Stimulated activated CD4-positive, alpha-beta T cell treated with anti-CD3 and anti-CD28 coated beads, Interleukin-15, amount 100 ng/mL, for 24 hours (primary cell): ENCODE measurements at places on chromosomes 7 and 10.

- no peak for DNase-seq
Observed at GRCh38 chr7:85773116-85773728, 586.4 kb upstream of the SEMA3D start.

GRCh38 chr7:111074071-111074747, 16.7 kb upstream of the LRRN3 start:
- no peak for DNase-seq

DNA sequence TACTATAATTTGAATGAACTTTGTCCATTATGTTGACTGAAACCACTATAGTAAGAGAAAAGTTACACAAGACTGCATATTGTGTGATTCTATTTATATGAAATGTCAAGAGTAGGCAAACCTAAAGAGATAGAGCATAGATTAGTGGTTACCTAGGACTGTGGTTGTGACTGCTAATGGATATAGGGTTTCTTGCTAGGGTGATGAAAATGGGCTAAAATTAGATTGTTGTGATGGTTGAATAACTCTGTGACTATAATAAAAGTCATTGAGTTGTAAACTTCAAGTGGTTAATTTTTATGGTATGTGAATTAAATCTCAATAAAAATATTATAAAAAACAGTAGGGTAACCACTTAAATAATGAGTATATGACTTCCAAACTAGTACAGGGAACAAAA, 142.9 kb upstream of the AHR start:
- no peak for DNase-seq

GRCh38 chr7:33873981-33874750, 31.2 kb upstream of the BMPER start:
- no peak for DNase-seq

- no peak for DNase-seq
Observed at GRCh38 chr7:10584886-10585285, 388.8 kb upstream of the PHF14 start.

DNA sequence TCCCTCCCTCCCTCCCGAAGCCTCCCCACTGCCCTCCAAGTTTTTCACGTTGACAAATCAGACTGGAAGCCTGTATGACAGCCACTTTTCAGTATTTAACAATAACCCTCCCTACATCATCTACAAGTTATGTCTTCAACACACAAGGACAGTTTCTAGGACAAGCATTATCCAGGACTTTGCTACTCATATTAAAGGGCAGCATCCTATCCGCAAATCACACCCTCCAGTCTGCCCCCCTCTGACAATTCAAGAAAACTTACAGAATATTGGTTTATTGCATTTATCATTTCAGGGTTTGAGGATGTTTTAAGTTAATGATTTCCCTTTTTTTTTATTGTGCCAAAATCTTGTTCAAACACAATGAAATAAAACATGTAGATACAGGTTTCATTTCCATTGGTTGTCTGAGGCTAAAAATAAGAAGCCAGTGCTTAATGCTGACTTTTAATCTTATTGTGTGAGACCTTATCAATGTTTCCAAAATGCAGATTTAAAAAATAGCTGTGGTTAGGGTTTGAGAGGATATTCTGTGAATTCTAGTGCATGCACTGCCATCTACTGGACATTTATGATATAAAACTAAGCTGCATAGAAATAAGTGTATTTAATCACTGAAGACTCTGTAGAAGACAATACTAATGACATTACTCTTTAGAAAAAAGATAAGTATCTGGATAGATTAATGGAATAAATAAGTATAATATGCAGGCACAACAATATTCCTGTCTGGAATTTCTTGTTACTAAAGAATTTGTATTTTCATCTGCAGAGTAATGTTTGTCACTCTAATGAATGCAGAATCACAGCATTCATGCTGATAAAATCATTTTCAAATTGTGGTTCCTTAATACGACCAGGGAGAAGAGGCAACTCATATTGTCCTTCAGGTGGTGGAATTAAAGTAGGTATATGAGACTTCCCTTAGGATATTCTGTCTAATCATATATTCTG, 64.1 kb downstream of the CAV1 start:
- DNase-seq: no peak

DNA sequence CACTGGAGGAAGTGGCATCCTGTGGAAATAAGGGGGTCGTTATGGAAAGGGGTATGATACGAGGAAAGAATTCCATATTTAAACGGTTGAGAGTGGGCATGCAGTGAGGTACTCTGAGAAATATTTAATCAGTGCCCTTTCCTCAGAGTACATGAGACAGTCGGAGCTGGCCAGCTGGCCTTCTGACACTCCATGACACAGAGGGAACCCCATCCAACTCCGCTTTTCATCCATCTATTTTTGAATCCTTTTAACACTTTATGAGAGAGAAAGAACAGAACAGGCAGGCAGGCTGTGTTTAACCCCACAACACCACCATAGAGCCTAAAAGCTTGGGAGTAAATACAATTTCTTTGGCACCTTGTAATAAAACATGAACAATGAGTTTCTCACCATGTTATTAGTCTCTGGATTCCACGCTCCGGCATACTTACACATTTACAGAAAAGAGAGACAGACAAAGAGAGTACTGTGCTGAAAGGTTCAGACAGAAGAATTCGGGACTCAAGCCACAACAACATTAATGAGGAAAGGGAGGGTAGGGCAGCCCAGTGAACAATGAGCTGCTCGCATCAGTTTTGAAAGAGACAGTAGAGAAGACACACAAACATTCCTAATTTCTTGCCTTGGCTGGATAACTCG, 124.2 kb upstream of the PDLIM1 start:
- no peak for DNase-seq

GRCh38 chr10:106938513-106938912, 226.0 kb downstream of the SORCS1 start:
- no peak for DNase-seq

- DNase-seq: peak; percentile 53
Observed at GRCh38 chr7:105389088-105389650, 448 bp upstream of the SRPK2 start.

DNA sequence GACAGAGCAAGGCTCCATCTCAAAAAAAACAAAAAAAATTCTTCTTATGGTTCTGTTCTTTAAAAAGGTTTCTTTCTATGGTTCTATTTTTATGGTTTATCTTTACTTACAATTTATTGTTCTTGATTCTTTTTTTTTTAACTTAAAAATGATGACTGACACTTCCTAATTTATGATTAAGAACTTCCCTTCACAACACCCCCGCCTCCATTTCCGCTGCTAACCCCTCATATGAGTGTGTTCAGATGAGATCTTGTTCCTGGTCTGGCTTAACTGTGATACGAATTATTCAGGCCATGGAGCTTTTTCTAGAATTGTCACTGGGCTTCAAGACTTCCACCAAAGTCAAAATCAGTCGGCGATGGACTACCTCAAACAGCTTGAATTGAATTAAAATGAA, 33.9 kb downstream of the PTER start:
- peak; percentile 49 for DNase-seq

- DNase-seq: no peak
Observed at GRCh38 chr7:11332865-11333228, 359.2 kb downstream of the PHF14 start.

GRCh38 chr10:129758207-129759021, 205.7 kb downstream of the EBF3 start:
- no peak for DNase-seq
